Natural killer cell (primary cell): ENCODE measurements at places on chromosomes 1 and 21. TPM values are rescaled to one million over a fixed set of nuclear protein-coding genes. Genes with fewer than 3 reads are reported as not detected.

DNA sequence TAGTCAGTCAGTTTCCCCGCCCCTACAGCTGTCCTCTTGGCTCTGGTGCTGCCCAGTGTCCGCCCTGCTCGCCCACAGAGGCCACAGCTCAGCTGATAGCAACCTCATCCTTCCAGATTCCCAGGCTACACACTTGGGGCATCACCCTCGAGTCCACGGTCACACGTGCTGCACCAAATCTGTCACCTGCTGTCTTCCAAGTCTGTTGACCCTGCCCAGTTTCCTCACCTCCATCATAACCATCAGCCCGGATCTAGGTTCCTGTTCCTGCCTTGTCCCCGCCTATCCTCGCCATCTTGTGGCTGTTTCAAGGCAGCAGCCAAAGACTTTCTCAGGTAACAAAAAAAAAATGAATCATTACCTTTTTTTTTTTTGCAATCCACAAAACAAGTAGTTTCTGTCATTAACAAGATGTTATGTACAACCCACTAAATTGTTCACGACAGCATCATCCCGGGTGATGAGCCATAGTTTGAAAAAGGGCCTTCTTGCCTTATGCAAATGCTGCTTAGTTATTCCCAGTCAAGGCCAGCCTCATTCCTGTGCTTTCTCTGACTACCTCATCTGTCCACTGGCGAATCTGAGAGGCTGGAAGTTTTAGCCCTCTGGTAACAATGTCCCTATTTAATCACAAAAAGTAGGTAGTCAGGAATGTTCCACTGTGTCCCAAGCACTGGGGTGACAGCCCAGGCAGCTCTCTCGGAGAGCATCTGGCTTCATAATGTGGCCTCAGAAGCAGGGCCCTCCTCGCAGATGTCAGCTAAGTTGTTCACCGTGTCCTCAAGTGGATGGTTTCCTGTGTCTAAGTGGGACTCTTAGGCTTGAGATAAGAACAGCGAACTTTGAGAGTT is 4.9 kb upstream of the MIIP start:
- no peak overlapping the region for H3K4me3 ChIP-seq
- H3K36me3 ChIP-seq, result peaks cover 33% of the 10 kb centered on the region
- no peak overlapping the region for H3K27ac ChIP-seq

DNA sequence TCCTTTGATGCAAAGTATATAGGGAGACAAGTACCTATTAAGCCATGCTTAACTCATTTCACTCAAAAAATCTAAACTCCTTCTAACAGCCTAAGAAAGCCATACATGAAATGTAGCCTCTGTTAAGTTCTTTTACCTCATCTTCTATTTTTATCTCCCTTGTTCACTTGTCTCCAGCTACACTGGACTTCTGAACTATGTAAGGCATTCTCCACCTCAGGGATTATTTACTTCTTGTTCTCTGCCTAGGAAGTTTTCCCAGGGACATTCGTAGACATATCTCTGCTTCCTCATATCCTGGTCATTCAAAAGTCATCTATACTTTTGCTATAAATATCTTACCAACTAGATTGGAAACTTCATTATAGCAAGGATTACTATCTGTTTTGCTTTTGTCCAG is 96.9 kb downstream of the COP1 start:
- H3K4me3 ChIP-seq, result no peak overlapping the region
- no peak overlapping the region for H3K27ac ChIP-seq
- no peak for DNase-seq
- H3K27me3 ChIP-seq, result no peaks in the 10 kb centered on the region
- peaks cover 19% of the 10 kb centered on the region for H3K36me3 ChIP-seq
- no peaks in the 10 kb centered on the region for H3K4me1 ChIP-seq

DNA sequence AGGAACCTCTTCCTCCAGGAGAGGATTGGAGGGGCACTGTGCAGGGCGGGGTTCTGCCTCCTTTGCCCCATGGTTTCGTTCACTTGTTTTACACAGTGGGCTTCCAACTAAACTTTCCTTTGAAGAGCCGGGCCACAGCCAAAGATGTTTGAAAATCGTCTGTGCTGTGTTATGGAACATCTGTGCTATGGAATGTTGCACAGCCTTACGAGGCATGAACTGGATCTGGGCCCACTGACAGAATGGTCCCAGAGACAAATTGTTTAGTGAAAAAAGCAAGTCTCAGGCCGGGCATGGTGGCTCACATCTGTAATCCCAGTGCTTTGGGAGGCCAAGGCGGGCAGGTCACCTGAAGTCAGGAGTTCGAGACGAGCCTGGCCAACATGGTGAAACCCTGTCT is 12.6 kb upstream of the MEF2D start:
- H3K36me3 ChIP-seq, result no peaks in the 10 kb centered on the region
- H3K27me3 ChIP-seq, result no peaks in the 10 kb centered on the region
- peaks cover 13% of the 10 kb centered on the region for H3K4me1 ChIP-seq
- H3K4me3 ChIP-seq, result no peak overlapping the region
- H3K27ac ChIP-seq, result no peak overlapping the region

DNA sequence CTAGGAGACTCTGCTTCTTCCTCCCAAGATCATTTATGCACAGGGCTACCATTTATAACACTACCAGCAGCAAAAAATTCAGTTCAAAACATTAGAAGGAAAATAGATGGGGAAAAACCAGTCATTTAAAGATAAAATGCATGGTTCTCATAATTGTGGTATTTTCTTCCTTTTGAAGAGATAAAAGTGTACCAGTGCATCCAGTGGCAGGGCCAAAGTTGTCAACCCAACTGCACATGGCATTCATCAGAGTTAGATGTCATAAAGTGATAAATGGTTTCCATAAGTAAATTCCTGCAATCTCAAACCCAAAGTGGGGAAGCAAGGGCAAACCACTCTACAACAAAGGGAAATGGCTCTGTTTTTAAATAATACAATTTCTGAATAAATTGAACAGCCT is 119.1 kb upstream of the DMRTA2 start:
- DNase-seq, result no peak
- H3K36me3 ChIP-seq, result peaks cover 2% of the 10 kb centered on the region
- H3K27me3 ChIP-seq, result no peaks in the 10 kb centered on the region
- no peak overlapping the region for H3K27ac ChIP-seq
- H3K4me3 ChIP-seq, result no peak overlapping the region

DNA sequence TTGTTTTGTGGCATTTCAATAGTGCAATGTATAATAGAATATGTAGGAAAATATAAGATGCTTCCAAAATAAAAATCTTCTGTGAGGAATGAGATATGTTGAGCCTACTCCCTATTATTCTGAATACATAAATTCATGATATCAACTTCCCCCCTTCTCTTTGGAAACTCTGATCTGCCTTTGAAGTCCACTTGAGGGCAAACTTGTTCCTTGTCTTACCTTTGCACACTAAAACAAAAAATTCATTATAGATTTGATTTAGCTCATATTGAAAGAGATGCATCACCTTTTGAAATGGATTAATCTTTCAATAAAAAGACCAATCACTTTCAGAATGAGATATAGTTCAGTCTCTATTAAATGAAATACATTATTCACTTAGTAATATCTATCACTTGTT is 580.7 kb upstream of the ADGRL4 start:
- H3K4me3 ChIP-seq, result no peak overlapping the region
- H3K4me1 ChIP-seq, result no peaks in the 10 kb centered on the region
- no peaks in the 10 kb centered on the region for H3K36me3 ChIP-seq
- H3K27me3 ChIP-seq, result no peaks in the 10 kb centered on the region
- no peak overlapping the region for H3K27ac ChIP-seq

Gene PLEKHA6
- 0.16 TPM for total RNA-seq

Gene IQGAP3
- 0.21 TPM for total RNA-seq

Gene CD84
- total RNA-seq, result 12.9 TPM

Gene S100A2
- total RNA-seq, result not detected
